ENCODE measurements at places on chromosomes 6 and 20.

DNA sequence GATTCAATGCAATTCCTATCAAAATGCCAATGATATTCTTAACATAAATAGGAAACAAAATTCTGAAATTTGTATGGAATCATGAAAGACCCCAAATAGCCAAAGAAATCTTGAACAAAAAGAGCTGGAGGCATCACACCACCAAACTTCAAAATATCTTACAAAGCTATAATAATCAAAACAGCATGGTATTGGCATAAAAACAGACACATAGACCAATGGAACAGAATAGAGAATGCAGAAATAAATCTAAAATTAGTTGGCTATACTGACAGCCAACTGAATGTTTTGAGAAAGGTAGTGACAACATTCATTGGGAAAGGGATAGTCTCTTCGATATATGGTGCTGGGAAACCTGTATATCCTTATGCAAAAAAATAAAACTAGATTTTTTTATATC is 121.9 kb upstream of the ASCC3 start:
- no peak for DNase-seq

DNA sequence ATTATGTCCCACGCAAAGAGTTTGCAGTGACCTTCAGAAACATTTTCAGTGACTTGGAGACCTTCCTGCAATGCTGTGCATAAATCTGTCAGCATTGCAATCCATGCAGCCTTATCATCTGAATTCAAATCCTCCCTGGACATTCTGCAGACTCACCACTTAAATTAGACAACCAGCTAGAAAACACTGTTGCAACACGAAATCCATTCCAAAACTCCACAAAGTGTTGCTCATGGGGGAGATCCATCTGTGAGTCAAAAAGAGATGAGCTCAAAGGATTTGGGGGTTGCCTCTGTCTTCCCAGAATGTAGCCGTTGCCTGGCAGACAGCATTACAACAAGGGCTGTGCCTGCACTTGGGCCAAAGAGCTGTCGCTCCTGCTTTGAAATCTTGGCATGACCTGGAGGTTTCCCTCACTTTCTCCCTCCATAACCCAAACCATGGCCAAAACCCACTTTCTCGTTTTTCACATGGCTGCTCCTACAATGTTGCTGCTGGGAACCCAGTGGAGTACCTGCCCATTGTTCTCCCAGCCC is 163.5 kb upstream of the CDYL start:
- DNase-seq = no peak

- DNase-seq = no peak
These were observed 293.5 kb downstream of the CENPW start for GRCh38 chr6:126633373-126633772.

DNA sequence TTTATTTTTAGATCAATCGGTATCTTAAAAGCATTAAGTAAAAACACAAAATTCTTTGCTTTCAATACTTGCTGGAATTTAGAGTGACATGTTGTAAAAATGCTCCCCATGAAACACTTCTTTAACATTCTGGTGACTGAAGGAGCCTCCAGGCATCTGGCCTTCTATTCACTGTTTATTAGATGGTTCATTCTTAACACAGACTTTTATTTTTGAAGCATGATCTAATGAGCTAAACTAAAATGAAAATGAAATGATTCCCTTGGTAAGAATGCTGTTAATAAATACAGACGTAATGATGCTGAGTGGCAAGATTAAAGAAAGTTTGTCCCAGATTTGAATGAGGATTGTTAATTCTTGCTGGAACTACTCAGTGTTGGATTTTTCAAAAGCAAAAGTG is 698.4 kb downstream of the TENT5A start:
- no peak for DNase-seq

- no peak for DNase-seq
These were observed 87.7 kb downstream of the EPB41L2 start for GRCh38 chr6:130975325-130975724.

DNA sequence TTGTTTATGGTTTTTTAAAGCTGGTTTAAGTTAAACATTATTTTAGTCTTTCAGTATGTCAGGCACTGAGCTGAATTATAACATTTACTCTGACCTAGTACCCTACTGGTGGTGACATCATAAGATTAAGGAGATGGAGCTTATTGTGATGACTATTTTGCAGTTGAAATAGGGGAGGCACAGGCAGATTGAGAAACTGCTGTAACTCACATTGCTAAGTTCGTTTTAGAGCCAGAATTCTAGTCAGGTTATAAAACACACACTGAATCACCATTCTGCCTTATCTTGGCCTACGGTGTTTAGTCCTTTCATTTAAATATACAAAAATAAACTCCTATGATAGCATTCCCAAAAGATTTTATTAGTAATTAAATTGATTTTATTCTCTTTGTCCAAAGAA is 584.1 kb downstream of the TFAP2A start:
- DNase-seq = no peak

GRCh38 chr6:151380848-151381205 is 10.5 kb downstream of the ZBTB2 start:
- DNase-seq = no peak

DNA sequence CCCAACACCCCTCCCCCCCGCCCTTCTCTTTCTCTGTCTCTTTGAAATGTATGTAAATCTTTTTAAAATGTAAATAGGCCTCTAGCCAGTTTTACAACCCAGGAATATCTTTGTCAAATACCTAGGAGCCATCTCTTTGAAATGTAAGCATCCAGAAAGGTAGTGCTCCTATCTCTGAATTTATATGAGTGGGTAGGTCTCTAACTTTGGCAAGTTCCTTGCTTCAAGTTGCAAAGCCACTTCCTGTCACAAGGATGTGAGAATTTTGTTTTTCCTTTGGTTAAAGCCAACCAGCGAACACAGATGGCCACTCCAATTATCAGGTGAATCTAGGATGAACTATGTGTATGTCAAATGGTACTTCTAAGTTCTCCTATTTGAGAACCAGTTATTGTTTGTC is 6.2 kb upstream of the DEFB132 start:
- DNase-seq = no peak

- no peak for DNase-seq
These were observed 225.2 kb upstream of the RREB1 start for GRCh38 chr6:6882592-6882991.

DNA sequence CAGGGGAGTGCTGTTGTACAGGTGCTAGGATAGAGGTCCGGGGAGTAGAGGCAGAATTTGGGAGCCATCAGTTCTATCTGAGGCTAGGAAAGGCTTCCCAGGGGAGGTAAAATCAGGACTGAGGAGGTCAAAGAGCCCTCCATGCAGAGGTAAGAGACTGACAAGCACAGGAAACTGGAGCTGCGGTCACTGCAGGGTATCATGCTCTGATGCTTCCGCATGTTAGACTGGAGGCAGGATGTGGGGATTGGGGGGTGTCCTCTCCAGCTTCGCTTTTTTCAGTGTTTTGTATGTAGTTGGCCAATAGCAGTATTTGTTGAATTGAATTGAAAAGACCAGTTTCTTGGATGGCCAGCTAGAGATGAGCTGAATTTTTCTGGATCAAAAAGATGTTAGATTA is 87.8 kb downstream of the SLC22A3 start:
- no peak for DNase-seq

DNA sequence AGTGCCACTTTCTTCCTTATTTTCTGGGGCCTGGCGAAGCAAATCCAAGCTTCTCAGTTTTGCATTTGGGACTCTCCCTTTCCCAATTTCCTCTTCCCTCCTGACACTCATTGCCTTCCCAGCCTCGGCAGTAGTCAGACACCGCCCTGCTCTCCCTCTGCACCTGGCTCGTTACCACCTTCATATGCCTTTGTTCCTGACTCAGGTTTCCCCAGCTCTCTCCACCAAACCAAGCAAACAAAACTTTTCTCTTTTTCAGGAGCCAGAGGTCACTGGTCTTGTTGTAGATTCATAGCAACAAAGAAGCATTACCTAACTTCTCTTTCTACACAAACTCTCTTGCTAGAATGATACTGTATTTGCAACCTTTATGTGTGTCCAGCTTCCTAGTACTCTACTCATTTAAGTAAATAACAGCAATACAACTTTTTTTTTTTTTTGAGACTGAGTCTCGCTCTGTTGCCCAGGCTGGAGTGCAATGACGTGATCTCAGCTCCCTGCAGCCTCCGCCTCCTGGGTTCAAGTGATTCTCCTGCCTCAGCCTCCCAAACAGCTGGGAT is 9.0 kb upstream of the ZC3H12D start:
- no peak for DNase-seq

DNA sequence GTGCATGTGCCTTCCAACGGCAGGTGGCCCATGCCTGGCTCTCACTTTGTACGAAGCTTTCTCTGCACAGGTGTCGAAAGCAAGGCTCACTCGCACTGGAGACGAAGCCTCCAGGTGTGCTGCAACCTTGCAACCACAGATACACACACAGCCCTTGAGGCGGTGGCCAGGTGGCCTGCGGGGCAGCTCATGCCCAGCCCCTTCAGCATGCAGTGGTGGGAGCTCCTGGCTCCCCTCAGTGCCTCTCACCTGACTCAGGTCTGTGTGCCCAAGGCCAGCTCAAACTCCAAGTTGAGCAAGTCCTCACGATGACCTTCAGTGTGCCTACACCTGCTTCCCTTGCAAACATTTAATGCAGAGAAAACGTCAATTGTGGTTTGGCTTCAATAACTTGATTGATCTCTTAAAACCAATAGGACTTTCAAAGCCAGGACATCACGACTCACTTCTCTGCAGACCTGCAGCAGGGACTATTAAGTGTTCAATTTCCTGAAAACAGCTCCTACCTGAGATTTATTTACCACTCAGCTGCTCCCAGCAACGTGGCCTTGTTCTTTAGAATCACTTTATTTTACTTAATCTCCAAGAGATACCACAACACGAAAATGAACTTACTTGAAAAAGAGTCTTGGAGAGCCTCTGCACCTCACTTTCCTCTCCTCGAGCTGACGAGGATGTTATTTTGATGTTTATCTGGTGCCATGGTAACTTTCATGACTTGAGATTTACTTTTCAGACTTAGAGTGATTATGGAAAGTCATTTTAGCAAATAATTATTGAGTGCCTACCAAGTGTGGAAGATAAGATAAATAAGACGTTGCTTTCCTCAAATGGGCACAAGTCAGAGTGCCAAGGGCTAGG is 86.3 kb downstream of the SLC22A23 start:
- DNase-seq = peak; percentile 25

DNA sequence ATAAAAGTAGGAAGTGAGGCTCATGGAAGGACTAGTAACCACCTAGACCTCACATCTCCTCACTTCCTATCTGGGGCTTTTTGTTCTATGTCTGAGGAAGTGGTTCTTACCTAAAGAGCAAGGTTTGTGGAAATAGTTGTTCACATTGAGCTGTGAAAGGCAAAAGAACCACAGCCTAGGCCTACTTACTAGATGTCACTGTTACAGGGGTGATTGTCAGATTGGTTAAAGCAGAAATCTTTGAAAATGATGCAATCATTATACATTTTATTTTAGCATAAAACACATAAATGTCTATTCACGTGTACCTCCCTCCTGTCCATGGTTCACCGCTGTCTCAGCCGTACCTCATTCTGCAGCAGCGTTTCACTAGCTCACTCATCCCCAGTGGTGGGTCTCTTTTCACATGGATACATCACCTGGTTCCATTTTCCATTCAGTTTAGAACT is 268.8 kb downstream of the TMEM242 start:
- no peak for DNase-seq

GRCh38 chr6:112234601-112235000 is 19.8 kb downstream of the LAMA4 start:
- no peak for DNase-seq

- peak; percentile 60 for DNase-seq
These were observed 757 bp upstream of the SAMD3 start for GRCh38 chr6:130223508-130223907.

GRCh38 chr6:76703786-76704185 is 631.3 kb upstream of the IMPG1 start:
- no peak for DNase-seq

DNA sequence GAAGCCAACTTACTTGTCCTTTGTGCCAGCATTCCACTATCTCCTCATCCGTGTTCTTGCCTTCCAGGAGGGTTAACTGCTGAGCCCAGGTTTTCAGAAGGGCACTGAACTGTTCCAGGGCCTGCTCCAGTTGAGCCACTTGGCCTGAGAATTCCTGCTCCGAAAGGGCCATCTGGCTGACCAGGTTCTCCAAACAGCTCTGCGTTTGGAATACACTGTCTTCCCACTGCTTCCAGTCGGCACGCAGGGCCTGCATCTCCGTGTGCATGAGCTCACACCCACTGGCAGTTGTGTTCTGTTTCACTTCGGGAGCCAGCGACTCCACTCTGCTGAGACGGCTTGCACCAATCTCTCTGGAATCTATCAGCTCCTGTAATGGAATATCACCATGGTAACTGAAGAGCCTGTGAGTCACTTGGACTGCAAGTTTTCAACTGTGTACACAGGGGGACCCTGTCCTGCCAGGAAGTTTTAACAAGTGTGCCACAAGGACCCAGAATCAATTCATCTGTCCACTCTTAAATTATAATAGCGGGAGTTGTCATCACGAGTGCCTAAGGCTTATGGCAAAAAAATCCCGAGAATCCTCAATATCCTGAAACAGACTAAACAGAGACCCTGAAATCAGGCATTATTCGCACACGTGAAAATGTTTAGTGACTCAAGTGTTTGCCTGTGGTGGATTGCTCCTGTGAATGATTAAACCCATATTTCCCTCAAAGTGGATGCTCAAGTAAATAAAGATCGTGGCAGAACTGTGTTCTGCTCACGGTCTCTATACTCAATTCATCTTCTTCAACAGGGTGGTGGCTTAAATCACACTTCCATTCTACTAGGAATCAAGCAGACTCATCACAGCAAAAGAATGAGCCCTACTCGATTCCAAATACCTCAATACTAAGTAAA is 255.9 kb downstream of the SYNE1 start:
- DNase-seq = no peak

GRCh38 chr6:18963439-18963838 is 576.3 kb downstream of the RNF144B start:
- DNase-seq = no peak

DNA sequence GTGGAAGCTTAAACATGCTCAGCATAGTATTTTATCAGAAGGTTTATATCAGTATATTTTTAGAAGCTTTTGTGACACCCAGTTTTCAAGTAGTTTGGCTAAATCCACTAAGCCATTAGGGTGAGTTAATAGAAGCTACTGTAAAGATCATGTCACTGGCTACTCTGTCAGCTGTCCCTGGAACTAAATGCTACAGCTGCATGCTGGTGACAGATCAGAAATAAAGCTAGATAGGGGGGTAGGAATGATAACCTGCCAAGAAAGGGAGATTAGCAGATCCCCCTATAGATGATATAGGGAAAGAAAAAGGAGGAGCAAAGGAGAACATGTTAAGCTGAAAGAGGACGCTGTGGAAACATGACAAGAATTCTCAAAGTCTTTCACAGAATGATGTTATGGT is 363.2 kb downstream of the QKI start:
- DNase-seq = peak; percentile 87

- no peak for DNase-seq
These were observed 160.2 kb downstream of the BTBD3 start for GRCh38 chr20:12077875-12078274.

DNA sequence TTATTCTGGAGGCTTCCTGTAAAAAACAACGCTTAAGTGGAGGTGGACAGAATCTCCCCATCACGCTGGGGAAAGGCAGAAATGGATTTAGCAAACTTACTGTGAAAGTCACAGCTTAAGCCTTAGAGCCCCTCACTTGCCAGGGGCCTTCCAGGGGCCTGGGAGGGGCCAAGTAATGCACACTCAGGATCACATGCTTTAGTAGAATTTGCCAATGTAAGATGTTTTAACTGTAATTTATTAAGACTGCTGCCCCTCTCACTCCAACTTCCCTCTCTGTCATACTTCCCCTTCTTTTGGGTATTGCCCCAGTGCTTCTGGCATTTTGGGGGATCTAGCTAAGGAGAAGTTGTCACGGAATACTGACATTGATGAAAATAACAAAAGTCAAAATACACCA is 12.6 kb upstream of the ADA start:
- no peak for DNase-seq

- no peak for DNase-seq
These were observed 116.6 kb downstream of the QRSL1 start for GRCh38 chr6:106745824-106746582.
